Activated CD8-positive, alpha-beta memory T cell treated with anti-CD3 and anti-CD28 coated beads for 4 hours (primary cell): ENCODE measurements at places on chromosomes 12 and 14.

DNA sequence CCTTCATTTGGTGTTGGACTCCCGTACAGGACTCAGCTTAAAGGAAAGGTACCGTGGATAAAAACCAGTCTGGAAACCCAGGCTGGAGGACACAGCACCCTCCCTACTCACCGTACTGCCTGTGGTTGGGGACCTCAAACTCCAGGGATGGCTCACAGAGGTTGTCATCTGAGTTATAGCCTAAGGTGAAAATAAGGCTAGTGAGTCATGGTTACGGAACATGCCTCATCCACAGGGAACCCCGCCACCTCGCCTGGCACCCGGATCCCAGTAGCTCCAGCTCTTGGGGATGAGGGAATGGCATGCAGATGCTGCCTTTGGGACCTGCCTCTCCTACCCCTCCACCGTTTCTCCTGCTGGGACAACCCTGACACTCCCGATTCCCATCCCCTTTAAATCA is 36.8 kb upstream of the GPR68 start:
- DNase-seq, result no peak

- no peak for DNase-seq
Measured at GRCh38 chr12:131444220-131445164, 266.4 kb upstream of the SFSWAP start.

DNA sequence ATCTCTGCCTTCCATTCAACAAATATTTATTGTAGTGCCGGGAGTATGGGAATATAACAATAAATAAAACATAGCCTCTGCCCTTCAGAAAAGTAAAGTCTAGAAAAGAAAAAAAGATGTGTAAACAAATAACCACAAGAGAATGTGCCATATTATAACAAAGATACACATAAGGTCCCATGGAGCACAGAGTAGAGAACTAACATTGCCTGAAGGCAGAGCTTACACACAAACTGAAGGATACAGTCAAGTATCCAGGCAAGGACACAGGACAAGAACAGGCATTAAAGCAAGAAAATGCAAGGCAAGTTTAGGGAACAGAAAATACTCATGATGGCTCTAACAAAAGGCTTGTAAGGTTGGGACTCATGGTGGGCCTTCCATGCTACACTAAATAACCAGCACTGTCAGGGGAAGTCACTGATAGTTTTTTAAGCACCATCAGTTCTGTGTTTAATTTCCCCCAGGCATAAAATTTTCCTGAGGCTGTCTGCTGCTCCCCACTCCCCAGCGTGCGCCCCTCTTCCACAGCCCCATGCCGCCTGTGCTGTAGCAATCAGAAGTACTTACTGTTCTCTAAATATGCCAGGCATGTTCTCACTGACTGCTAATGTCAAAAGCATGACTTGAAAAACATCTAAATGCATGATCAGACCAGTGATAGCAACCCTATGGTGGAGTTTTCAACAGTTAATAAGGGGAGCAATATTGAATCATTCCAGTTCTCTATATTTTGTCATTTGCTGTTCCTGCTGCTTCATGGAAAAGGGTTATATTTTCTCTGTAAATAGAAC is 77.8 kb downstream of the ANKS1B start:
- DNase-seq, result no peak

DNA sequence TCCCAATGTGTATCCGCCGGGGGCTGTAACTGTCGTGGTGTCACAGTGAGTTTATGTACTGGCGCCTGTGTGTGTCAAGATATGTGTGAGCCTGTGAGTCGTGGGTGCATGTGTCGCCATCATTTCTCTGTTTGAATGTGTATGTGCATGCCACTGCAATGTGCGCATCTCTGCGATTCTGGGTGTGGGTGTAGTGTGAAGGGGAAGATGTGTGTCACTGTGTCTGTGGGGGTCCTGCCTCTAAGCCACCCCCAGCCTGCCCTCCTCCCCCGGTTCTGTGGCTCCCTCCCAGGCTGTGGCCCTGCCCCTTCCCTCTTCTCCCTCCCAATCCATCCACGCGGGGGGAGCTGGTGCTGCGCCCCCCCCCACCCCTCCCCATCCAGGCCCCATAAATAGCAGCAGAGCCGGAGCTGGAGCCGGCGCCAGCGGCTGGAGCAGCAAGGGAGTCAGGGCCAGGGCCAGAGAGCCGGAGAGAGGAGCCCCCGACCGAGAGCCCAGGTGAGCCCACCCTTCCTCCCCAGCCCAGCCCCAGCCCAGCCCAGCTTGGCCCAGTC is at the start of gene CPNE6:
TSS of gene CPNE6 (plus strand) at position 419 of the 554 bp plus-strand sequence. CDS start 1,375 bp downstream, outside the sequence.
- DNase-seq, result no peak

DNA sequence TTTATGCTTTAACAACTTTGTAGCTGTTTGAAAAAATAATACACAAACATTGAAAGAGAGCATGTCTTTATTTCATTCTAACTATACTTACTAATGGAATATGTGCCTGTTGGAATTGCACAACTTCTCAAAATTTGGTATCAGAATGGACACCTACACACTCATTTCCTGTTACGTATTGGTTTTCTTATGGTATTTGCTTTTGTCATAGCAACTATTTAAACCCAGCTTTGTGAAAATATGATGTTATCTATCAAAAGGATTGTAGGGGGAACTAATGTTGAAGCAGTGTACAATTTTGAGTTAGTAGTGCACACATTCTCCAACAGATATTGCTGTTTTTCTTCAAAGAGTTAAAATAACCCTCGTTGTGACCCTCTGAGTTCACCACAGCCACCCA is 52.6 kb downstream of the RBMS2 start:
- DNase-seq, result no peak

- DNase-seq, result no peak
Measured at GRCh38 chr12:42761086-42761485, 171.5 kb upstream of the PRICKLE1 start.

GRCh38 chr12:32669584-32669983 is 9.5 kb upstream of the DNM1L start:
- DNase-seq, result no peak

GRCh38 chr14:101813171-101813759 is 51.8 kb downstream of the PPP2R5C start:
- DNase-seq, result no peak

GRCh38 chr14:91392623-91393303 is 24.9 kb downstream of the CCDC88C start:
- DNase-seq, result no peak

GRCh38 chr12:77382096-77382742 is 316.9 kb upstream of the E2F7 start:
- DNase-seq, result no peak

DNA sequence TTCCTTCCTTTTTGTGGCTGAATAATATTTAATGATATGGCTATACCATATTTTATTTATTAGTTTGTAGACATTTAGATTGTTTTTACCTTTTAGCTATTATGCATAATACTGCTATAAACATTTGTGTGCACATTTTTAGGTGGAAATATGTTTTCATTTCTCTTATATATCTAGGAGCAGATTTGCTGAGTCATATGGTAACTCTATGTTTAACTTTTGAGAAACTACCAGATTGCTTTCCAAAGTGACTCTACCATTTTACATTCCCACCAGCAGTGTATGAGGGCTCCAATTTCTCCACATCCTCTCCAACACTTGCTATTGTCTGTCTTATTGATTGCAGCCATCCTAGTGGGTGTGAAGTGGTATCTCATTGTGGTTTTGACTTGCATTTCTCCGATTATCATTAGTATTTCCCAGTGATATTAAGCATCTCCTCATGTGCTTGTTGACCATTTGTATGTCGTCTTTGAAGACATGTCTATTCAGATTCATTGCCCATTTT is 160.2 kb downstream of the KICS2 start:
- no peak for DNase-seq

GRCh38 chr14:90381999-90382451 is 14.8 kb upstream of the CALM1 start:
- DNase-seq, result no peak

DNA sequence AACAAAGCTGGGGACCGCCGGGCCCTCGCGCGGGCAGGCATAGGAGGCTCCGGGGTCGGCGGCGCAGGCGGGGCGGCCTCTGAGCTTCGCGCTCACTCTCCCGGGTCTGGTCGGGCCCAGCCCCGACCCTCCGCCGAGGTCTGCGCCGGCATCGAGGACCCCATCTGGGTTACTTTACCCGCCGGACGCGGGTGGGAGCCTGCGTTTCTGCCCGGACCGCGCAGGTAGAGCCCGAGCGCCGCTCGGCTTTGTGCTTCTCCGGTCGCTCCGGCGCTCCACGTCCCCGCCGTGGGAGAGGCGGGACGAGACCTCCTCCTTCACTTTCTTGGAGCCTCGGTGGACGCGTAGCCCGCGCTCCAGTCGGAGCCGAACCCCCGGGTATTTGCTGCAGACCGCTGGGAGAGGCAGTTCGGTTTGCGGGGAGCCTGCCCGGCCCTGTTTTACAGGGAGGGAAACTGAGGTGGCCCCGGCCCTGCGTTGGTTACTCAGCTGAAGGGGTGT is 63.2 kb downstream of the FBXL14 start:
- DNase-seq, result no peak

DNA sequence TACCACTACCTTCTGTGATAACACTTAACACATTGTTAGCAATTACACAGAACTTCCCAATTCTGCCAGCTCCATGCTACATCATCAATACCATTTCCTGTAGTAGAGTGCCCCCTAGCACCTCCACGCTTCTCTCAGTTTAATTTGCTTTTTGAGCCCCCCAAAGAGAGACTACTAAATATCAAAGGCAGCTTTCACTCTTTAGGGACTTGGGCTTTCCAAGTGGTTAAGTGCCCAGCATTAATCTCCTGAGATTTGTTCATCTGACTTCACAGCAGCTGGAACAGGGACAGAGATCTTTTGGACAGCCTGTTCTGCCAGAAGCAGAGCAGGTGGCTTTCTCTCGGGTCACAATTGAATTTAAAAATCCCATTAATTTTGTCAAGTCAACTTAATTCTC is 954.9 kb downstream of the DIO2 start:
- DNase-seq, result no peak

DNA sequence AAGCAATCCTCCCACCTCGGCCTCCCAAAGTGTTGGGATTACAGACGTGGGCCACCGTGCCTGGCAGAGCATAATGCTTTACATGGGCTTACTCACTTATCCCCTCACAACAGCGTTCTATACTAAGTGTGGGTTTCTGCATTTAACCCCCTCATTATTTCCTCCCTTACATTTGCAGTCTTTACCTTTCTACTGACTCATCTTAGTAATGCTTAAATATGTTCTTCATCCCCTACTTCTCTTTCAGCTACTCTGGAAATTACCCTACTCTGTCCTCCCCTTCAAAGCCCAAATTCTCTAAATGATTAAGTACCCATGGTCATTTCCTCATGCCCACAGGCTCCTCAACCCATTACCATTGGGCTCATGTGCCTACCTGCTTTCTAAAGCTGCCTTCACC is 40.7 kb downstream of the NKX2-1 start:
- no peak for DNase-seq

GRCh38 chr12:122947352-122947792 is 18.9 kb downstream of the ABCB9 start:
- DNase-seq, result no peak

DNA sequence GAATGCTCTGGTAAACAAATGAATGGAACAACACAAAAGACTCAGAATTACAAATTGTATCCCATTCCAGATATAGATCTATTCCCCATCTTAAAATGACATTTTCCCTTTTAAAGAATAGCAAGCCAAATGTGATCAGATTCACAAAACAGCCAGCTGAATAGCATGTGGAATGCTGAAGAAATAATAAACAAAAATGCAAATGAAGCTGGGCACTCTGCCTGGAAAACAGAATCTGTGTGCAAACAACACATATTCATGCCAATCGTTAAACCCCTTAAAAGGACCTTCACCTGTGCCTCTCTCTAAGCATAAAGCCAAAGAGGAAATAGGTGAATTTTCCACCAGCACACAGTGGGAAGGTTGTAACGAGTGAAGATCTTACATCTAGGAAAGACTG is 67.9 kb upstream of the PDZRN4 start:
- no peak for DNase-seq

GRCh38 chr12:113422030-113422885 is at the start of gene SDSL:
SDSL (plus strand) TSS chr12:113422380; CDS start chr12:113427983, 5,603 bp downstream.
- DNase-seq, result no peak

DNA sequence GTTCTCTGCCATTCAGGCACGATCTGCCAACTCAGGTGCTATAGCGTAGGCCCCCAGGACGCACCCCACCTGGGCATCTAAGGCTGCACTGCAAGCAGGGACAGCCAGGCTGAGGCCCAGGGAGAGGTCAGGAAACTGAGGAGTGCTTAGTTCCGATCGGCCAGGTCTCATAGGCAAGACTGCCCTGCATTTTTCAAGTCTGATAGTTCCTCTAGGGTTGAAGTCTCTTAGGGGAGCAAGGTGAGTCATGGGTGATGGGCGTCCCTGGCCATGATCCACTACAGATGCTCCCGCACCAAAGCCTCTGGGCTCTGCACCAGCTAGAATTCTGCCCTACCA is 13.2 kb downstream of the NOPCHAP1 start:
- no peak for DNase-seq

GRCh38 chr12:47079468-47079980 is at the start of the genes AMIGO2 and PCED1B:
AMIGO2 (minus strand) TSS chr12:47079959; CDS start chr12:47079002, 957 bp downstream.
PCED1B (plus strand) TSS chr12:47079621; CDS start chr12:47235064, 155,443 bp downstream.
- peak; percentile 49 for DNase-seq

GRCh38 chr12:118061873-118062843 is 1.2 kb upstream of the WSB2 start:
- DNase-seq, result no peak

DNA sequence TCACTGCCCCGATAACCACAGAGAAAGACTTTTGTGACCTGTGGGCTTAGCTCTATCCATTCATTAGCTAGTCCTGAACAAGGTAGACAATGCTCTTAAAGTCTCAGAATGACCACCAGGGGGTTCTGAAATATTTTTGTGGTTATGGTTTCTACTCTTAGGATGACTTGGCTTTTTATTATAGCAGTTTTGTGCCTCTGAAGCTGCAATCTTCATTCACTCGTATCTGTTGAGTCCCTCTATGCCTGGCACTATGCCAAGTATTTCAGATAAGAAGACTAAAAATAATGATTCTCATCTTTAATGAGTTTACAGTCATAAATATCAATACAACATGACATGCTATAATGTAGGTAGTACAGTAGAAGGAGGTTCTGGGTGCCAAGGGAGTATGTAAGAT is 130.8 kb upstream of the TRHDE start:
- no peak for DNase-seq

- DNase-seq, result no peak
Measured at GRCh38 chr12:132602572-132603239, 7.7 kb downstream of the LRCOL1 start.

- DNase-seq, result no peak
Measured at GRCh38 chr12:103965255-103965589, 450 bp upstream of the TDG start.

GRCh38 chr12:132384916-132385774 is 55.8 kb upstream of the GALNT9 start:
- no peak for DNase-seq

GRCh38 chr12:29562110-29562804 is 64.8 kb upstream of the OVCH1 start:
- no peak for DNase-seq

- DNase-seq, result peak; percentile 42
Measured at GRCh38 chr12:67482751-67483661, 165.5 kb upstream of the DYRK2 start.

DNA sequence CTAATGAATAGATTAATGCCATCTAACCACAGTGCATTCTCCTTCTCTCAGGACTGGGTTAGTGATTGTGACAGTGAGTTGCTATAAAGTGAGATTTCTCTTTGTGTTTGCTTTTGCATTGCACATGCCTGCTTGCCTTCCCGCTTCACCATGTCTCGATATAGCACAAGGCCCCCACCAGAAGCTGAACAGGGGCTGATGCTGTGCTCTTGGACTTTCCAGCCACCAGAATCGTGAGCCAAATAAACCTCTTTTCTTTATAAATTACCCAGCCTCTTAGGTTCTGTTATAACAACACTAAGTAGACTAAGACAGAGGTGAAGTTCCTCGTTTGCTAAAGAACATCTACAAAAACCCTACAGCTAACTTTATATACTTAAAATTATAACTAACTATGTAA is 173.0 kb downstream of the KIF26A start:
- no peak for DNase-seq

- no peak for DNase-seq
Measured at GRCh38 chr12:83086023-83086422, 399.3 kb downstream of the TMTC2 start.
